ENCODE measurements at places on chromosomes 7 and 10.

- no peak for DNase-seq
Observed at GRCh38 chr7:80410081-80410480, 101.8 kb downstream of the GNAT3 start.

DNA sequence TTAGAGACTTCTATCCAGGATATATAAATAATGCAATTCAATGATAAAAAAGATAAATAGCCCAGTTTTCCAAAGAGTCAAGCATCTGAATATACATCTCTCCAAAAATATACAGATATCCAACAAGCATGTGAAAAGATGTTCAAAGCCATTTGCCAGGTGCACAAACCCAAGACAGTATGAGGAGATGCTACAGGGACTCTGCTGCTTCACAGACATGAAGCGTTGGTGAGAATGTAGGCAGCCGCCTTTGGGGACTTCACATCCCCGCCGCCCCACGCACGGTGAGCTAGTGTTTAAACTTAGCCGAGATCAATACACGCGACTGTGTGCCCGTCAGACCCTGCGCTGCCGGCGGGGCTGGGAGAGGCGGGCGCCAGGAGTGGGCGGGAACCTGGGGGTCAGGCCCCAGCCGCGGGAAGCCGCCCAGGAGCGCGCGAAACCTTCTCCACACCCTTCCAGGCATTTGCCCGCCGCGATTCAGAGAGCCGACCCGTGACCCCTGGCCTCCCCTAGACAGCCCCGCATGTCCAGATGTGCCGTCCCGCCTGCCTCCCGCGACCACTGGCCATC, 927 bp upstream of the ALOX5 start:
- DNase-seq: peak; percentile 40

DNA sequence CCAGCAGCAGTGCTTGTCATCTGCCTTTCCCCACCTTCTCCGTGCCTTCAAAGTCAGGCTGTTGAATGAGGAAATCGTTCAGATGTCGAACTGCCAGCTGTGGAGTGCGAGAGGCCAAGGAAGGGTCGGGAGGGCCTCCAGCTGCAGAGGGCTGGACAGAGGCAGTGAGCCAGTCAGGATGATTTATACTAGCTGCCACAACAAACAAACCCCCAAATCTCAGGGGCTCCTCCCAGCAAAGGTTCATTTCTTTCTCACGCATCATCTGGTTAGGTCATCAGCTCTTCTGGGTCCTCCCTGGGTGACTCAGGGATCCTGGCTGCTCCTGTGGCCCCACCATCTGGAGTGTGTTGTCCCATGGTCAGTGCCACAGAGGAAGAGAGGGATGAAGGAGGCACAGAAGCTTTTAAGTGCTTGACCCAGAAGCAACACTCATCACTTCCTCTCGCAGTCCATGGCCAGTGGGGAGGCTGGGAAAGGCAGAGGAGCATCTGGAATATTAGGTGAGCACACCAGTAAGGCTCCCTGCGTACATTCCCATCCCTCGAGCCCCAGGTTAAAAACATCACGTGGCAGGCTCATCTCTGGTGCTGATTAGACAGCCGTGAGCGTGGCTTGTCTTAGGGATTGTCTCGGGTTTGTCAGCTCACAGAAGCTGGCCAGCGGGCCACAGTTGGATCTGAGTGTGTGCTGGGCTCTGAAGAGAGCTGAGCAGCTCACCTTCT, 140.7 kb downstream of the RGS10 start:
- DNase-seq: no peak

DNA sequence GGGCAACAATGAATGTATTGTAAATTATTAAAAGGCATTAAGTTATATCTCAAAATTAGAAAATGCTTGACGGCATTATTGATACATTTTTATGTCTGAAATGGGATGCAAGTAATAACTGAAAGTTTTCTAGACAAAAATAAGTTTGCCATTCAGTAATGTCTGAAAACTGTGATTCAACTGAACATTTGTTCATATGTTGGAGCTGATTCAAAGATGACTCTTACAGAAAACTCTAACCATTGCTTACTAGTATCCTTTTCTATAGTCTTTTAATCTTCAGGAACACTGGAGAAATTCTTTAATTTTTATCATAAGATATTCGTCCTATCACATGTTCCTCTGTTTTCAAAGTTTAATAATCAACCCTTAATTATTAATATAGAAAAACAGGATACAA, 71.1 kb upstream of the TFEC start:
- DNase-seq: no peak

GRCh38 chr10:5817322-5818047, 4.3 kb upstream of the GDI2 start:
- DNase-seq: peak; percentile 26

DNA sequence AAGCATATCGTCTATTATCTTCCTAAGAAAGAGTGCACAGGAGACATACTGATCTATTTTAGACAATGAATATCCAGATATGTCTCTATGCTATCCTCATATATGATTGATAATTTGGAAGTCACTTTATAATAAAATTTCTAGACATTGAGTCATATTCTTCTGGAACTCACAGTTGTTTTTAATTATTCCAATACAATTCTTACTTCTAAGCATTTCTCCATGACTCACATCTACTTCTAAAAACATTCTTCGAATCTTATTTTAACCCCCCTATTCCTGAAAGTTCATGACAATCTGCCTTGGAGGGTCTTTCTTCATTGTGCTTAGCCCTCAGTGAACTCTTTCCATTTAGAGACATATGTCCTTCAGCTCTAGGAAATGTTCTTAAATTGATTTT, 368.1 kb downstream of the MDFIC start:
- DNase-seq: no peak

GRCh38 chr7:125195156-125195555, 265.5 kb upstream of the POT1 start:
- no peak for DNase-seq

- DNase-seq: no peak
Observed at GRCh38 chr10:80528901-80529300, 8.8 kb upstream of the SH2D4B start.

DNA sequence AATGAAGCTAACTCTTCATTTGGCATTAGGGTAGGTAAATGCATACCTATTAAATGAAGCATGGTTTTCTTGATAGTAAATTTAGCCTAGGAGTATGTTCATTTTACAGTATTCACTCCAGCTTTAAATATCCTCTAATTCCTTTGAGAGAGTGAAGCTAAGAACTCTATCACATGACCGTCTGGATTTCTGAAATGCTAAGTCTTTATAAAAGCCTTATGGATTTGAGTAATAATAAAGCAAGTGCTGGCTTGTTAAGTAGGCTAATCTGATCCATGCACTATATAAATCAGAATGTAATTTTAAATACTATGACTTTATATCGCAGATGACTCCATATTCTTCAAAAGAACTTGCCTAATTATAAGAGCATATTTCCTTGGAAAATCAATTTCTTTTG, 64.8 kb downstream of the REEP3 start:
- DNase-seq: no peak

DNA sequence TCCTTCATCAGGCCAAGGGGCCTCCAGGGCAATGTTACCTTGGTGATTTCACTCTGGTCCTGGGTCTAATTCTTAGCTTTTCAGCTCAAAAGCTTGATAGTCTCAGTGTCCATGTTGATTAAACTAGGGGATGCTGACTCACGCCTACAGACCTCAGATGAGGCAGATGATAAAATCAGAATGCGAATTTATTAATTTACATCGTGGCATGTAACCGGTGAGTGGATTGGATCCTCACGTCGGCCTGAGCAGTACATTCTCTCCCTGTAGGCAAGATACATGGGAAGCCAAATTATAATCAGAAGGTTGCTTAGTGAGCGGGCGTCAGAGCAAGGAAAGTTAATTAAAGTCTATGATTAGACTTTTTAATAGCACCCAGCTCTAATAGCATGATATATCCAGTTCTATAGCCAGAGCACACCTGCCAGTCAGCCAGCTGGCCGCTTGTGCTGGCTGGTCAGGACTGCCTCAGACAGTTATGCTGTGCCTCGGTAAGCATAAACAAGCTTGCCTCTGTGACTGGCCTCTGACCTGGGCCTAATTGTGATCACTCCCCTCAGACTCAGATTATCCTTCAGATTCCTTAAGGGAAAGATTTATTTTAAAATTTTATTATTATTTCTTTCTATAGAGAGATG, 20.2 kb upstream of the CPA5 start:
- DNase-seq: no peak

DNA sequence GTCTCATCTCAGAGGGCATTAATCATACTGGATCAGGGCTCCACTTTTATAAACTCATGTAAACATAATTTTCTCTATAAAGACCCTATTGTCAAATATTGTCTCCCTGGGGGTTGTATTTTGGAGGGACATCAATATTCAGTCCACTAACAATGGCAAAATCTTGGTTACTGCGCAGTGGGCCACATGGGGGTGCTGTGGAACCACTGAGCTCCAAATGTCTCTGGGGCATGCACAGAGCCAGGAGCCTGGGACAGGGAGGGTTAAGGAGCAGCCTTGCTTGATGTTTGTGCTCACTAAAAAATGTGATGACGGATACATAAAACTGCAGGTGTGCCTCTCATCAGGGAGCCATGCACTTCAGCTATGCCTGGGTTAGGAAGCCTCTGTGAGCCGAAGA, 62.1 kb upstream of the PRSS58 start:
- DNase-seq: peak; percentile 55

DNA sequence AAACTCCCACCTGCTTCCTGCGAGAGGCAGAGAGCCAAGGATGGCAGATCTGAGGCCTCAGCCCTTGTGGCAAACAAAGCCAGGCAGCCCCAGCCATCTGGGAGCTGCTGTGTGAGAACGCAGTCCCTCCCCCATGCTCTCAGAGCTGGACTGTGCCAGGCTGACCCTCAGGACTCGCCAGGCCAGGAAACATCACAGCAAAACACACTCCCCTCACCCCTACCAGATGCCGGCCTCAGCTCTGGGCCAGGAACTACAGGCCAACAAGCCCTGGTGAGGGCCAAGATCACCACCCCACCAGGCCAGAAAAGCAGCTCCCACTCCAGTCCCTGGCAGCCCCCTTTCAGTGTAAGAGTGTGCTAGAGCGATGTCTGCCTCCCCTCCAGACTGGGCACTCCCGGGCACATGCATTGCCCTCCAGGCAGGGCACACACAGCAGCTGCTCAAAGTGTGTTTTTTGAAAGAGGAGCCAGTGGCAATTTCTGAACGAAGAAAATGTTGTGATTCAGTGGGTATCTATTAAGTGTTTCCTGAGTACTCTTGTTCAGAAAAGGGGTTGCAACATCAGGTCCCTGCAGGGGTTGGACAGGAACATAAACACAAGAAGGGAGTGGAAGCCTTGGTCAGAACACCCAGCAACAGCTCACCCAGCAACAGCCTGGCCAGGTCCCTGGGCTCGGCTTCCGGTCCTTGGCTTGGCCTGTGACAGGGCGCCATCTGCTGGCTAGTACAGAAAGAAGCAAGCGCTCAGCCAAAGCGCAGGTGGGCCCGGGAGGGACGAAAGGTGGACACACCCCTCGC, 18.3 kb downstream of the LRRC20 start:
- peak; percentile 87 for DNase-seq

DNA sequence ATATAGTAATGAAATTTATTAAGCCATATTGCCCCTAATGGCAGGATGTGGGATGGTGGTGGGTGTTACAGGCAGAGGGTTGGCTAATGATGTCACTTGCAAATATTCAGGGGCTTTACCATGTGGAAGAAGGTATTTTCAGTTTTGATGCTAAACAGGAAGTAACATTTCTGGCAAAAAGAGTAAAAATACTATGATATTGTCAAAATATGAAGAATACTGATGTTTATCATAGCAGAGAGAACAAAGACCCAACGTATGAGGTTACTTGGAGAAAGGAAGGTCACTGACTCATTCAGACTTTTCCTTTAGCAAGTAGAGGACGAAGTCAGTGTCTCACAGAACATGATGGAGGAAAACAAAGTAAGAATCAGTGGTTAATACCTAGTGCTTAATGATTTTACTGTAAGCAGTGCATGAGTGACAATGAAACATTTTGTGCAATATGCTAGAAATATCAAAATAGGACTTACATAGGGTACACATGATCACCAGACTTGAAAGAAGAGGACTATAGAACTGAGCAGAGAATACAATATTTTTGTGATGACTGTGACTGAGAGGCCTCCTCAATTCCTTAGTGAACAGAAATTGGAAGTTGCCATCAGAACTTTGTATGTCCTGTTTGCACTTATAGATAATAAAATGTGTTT, 89.7 kb upstream of the STEAP4 start:
- DNase-seq: no peak

- no peak for DNase-seq
Observed at GRCh38 chr7:88771417-88771816, 11.9 kb downstream of the ZNF804B start.

DNA sequence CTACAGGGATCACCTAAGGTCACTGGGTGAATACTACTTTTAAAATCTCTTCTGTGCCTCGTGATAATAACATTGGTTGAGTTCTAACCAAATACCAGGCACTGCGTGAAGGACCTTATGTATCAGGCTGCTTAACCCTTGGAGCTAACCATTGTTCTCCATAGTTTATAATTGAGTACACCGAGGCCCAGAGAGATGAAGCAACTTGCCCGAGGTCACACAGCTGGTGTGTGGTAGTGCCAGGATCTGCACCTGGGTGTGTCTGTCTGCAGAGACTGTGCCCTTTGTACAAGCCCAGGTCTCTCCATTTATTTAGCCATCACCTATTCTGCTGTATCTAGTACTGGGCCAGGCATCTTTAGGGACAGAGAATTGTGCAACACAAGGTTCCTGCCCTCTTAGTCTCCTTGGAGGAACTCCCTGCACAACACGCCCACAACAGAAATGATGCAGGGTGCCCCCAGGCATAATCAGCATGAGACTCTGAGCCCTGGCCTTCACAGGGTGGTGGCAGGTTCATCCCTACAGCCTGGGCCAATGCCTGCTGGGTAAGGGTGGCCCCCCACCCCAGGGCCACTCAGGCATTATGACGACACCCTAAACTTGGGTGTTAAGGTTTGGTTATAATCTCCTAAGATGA, 31.5 kb downstream of the UNC5B start:
- DNase-seq: no peak

GRCh38 chr10:5806745-5807144, 6.5 kb downstream of the GDI2 start:
- no peak for DNase-seq

DNA sequence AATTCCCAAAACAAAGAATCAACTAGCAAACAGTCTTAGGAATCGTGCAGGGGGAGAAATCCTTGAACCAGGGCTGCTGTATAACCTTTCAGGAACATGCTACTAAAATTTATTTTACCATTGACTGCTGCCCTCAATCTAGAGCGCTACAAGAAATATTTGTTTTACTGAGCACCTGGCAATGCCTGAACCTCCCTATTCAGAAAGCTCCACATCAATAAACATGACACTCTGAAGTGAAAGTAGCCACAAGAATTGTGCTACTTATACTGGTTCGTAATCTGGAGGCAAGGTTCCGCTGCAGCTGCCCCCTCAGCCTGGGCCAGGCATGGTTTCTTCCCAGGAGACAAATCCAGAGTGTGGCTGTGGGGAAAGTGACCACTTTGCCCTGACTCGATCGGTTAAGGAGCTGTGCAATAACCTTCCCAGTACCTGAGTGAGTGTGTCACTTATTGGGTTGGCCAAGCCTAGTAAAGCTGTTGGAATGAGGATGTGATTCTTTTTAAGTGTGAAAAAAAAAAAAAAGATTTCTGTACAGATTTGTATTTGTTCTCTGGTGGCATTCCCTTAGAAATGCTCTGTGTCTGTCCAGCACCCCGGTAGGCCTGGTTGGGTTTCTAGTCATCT, 7.7 kb downstream of the VWA2 start:
- no peak for DNase-seq

All from activated T-cell treated with anti-CD3 and anti-CD28 coated beads, Interleukin-2, amount 50 U/mL, for 24 hours (primary cell).